Stimulated activated CD4-positive, alpha-beta T cell treated with anti-CD3 and anti-CD28 coated beads, Interleukin-12 subunit alpha, Interleukin-12 subunit beta, amount 100 ng/mL, for 4 hours (primary cell): ENCODE measurements at places on chromosomes 16 and 17.

DNA sequence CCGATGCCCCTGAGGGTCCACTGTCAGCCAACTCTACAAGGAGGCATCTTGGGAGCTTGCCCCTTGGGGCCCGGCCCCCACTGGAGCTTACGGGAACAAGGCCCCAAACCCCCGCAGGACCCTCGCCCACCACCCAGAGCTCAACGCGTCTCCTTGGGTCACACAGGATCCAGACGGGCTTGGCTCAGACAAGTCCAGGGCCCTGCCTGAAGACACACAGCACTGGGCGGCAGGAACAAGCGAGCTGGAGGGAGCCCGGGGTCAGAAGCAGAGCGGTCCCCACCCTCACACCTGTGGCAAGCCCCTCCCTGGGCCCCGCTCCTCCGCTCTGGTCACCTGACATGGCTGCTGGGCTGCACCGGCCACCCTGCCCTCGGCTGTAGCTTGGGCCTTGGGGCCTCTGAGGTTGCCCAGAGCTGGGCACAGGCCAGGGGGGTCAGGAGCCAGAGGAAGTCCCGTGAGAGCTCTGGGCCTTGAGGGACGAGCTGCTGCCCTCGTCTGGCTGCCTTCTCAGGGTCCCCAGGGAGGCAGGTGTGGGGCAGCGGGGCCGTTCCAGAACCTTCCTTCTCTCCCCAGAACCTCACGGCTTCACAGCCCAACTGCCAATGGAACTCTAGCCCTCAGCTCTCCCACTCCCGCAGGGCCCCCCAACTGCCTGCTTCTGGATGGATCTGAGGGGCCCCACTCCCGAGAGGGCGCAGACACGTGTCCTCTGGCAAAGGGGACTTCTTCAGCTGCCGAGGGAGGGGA lies at the start of gene CCDC154:
Gene CCDC154, minus strand, starts transcription at position 577 of the 750 bp plus-strand sequence. Its CDS starts 234 bp downstream, at position 343.
- no peak for DNase-seq

GRCh38 chr16:2180461-2180860 lies 15.9 kb downstream of the CASKIN1 start:
- no peak for DNase-seq

DNA sequence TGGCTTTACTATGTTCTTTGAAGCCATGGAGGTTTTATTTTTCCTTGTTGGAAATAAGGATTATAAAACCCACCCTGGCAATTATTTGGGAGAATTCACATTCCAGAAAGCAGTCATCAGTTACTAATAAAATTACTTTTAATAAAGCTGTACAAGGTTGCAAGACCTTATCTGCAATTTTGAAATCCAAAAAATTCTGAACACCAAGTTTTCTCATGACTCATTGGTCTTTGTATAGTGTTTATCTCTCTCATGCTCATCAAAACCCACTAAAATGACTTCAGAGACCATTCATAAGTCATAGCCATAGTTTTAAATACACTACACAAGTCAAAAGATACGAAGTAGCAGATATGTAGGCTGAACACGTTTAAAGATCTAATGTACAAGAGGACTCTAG lies 6.0 kb upstream of the KRT38 start:
- DNase-seq, result no peak

GRCh38 chr16:9741776-9742175 lies 440.5 kb downstream of the GRIN2A start:
- DNase-seq, result no peak

GRCh38 chr17:74697515-74697914 lies 15.2 kb downstream of the CD300LF start:
- no peak for DNase-seq

DNA sequence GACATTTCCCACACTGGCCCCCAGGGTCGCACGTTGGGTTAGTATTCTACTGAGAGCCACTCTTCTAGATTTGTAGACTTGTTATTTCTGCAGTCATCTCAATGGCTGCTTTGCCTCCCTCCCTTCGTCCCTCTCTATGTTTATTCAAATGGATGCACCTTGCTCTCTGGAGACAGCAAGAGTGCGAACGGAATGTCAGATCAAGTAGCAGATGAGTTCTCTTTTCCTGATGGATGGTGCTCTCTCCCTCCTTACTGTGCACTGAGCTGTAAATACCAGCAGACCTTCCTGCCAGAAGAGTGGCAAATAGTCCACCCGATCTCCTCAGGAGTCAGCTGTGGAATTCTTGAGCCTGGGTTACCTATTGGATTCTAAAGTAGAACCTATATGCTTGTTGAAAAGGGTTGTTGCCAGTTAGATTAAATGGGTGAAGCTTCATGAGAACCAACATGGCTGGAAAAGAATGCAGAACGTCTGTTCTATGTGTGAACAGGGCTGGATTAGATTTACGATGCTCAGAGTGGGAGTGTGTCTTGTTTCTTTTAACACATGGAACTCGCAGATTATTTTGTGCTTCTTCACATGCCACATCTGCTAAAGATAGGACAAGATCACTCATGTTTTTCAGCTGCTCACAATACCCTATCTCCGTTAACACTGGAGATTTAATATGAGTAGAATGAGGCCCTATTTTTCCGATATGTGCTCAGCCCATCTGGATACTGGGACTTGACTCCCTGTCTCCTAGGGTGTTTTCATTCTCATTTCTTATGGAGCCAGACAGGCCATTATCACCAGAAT lies 6.1 kb downstream of the GNAO1 start:
- DNase-seq, result no peak

DNA sequence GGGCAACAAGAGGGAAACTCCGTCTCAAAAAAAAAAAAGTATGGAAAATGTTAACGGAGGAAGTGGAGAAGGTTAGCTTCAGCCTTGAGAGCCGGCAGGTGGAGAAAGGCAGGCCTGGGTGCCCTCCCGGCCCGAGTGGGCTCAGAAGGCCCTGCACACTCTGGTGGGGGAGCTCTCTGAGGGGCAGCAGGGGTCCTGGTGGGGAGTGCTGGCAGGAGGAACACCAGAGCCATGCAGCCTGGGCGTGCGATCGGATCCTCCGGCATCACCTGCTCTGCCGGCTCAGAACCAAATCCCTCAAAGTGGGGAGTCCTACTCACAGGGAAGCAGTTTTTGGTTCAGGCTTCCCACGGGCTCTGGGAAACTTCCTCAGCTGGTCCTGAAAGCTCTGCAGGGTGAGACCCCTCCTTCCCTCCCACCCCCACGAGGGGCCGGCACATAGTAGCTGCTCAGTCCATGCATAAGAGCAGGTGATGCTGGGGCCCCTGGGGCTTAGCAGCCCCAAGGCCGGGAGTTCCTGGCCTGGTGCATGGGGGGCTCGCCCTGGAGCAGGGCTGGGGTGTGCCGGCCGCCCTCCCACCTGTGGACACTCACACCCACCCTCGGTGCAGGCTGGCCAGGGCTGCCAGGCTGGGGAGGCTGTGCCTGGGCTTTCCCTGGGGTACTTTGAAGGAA lies 1.2 kb downstream of the FN3K start:
- no peak for DNase-seq

- DNase-seq, result no peak
Measured at GRCh38 chr17:6163612-6164333, 93.6 kb downstream of the WSCD1 start.

- no peak for DNase-seq
Measured at GRCh38 chr17:47810200-47810821, 11.3 kb downstream of the OSBPL7 start.

DNA sequence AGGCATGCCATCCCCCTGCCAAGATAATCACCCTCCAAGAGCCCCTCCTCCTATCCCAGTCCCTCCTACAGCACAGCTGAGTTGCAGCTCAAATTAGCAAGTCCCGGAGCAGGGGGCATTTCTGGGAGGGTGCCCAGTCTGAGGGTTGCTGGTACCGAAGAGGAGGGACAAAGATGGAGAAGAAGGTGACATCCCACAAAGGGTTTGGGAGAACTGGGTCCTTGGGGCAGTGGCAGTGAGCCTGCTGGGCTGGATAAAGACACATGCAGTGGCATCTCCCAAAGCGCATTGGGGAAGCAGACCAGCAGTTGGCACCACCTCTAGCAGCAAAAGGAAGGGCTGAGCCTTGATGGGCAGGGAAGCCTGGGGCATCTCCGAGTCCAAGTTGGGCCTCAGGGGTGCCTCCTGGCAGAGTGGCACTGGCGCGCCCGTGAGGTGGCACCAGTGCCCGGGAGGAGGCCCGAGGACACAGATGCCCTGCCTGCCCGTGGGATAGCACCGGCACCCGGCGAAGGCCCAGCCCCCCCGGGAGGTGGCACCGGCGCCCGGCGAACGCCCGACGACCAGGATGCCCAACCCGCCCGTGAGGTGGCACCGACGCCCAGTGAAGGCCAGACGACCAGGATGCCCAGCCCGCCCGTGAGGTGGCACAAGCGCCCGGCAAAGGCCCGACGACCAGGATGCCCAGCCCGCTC lies 622 bp downstream of the TOM1L2 start:
- peak; percentile 16 for DNase-seq

DNA sequence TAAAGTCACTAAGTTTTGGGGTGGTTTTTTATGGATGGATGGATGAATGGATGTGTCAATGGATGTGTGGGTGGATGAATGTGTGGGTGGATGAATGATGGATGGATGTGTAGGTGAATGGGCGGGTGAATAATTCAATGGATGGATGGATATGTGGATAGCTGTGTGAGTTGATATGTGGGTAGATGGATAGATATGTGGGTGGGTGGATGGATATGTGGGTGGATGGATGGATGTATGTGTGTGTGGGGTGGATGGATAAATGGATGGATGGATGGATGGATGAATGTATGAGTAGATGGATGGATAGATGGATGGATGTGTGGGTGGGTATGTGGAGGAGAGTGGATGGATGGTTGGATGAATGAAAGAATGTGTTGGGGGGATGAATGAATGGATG lies 310.1 kb upstream of the C16orf82 start:
- DNase-seq, result no peak

- peak; percentile 37 for DNase-seq
Measured at GRCh38 chr16:79628501-79628975, 28.0 kb upstream of the MAF start.

- DNase-seq, result no peak
Measured at GRCh38 chr17:65824901-65825300, 263.5 kb upstream of the AXIN2 start.

DNA sequence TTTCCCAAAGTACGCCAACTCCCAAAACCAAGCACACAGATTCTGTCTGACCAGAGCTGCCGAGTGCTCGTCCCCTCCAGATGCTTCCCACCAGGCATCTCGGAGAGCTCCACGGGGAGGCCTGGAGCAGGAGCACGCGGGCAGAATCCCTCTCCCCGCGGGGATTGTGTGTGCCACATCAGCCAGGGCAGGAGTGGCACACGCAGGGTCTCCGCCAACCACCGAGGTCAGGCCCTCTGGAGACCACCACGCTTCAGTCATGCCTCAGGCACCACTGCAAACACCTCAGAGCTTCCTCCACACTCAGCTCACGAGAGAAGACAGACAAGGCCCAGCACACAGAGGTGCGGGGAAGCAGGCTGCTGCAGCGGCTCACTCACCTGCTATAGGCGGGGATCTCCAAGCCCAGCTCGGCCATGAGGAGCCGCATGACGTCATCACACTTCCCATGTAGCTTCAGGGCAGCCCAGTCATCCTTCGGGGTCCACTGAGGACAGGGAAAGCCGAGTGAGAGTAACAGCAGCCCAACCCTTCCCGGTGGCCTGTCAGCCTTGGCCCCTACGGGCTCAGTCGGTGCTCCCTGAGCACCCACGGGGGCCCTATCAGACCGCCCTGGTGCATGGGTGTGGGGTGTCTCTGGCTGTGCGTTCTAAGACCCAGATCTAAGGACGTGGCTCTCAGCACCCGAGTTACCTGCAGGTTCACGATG lies 2.3 kb upstream of the PCYT2 start:
- no peak for DNase-seq

DNA sequence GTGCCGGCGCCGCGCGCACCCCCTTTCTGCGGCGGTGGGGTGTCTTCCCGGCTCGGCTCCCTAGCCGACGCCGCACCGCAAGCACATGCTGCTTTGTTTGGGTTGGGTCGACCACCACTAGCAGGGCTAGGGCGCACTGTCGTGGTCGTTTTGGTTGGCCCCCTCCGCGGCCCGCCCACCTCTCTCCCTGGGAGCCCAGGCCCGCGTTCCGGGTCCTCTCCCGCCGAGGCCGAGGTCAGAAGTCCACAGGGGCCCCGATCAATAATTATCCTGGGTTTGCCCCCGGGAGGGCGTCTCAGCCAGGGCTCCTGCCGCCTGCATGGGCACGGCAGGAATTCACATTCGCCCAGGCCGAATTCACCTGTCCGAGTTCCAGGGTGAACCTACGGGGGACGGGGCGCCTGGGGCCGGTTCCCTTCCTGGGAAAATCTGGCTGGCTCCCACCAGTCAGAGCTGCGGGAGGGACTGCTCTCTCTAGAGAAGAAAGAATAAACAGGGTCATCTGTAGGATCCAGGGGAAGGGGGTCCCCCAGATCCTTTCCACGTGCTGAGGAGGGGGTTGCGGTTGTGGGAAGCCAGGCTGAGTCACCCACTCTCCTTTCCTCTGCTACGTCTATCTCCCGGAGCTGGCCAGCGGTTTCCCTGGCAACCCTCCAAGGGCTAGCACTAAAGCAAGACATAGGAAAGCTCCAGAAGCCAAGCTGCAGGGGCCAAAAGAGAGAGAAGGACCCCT lies 584 bp upstream of the STAT5B start:
- no peak for DNase-seq

DNA sequence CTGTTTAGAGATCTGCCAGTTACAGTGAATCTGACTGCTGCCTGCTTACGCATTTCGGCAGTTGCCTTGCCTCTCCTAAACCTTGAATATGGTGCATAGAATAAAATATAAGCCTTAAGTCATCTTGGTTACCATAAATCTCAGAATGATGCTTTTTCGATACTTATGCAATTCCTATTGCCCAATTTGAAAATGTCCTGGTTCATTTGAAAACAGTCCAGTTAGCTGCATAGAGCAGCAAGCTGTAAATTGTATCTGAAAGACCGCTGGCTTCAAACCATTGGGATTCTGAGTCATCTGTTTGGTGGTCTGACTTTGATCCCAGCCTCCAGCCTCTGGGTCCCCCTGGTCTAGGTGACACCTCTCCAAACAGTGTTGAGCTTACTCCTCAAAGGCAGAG lies 2.7 kb upstream of the PRKCA start:
- DNase-seq, result no peak

- no peak for DNase-seq
Measured at GRCh38 chr16:49806446-49806845, 49.5 kb downstream of the ZNF423 start.

DNA sequence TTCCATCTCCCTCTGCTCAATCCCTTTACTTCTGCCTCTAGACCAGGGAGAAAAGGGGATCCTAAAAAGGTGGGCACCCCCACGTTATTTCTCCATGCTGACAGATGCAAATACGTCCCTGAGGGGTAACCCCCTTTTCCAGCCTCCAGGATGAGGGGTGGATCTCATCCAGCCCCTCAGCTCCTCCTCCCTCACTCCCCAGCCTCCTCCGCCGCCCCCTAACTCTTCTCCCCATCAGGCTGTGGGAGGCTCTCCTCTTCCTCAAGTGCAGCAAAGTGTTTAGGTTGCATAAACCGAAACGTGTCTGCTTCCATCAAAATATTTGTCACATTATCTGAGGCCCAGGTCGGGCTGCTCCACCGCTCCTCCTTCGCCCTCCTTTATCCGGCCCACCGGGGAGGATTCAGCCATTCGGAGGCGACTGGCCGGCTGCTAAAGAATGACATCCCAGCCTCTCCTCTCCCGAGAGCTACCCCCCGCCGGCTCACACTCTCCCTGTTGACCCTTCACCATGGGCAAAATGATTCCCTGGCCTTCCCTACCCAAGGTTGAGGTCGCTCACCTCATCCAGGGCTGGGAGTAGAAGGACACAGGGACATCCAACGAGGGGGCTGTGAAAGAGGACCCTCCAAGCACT lies 1.2 kb upstream of the C1QL1 start:
- DNase-seq, result no peak
